ENCODE measurements at places on chromosomes 4 and X. TPM values are rescaled to one million over a fixed set of nuclear protein-coding genes. Genes with fewer than 3 reads are reported as not detected.

GRXCR1 gene
- not detected for total RNA-seq

MSANTD1 gene
- total RNA-seq = 1.7 TPM

GABRG1 gene
- total RNA-seq = not detected

GLRB gene
- 2.4 TPM for total RNA-seq

LINC00632 gene
- 116 TPM for total RNA-seq

GC gene
- total RNA-seq = 0.65 TPM

GPR82 gene
- 0.26 TPM for total RNA-seq

All from ureter (tissue), 1 donor.